ENCODE measurements at places on chromosomes 3 and 15.
A peak's percentile ranks its signal among the peaks of the same experiment; 100 is the strongest.

DNA sequence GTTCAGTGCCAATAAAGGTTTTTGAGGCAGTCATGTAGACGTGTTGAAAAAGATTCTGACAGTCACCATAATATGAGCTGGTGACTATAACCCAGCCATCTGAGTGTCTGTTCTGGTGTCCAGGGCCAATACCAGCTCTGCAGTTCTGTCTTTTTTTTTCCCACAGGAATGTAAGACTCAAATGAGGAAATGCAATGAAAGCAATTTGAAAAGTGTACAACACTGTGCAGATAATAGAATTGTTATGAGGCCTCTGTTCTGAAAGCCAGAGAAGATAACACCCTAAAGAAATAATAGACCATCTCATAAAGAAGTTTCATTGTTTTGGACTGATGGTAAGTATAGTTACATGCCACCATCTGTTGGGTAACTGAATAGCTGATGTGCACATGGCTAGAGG is 57.1 kb downstream of the CLDN1 start:
- DNase-seq, result no peak

GRCh38 chr15:25783607-25784540 is 79.3 kb downstream of the ATP10A start:
- peak; percentile 9 for DNase-seq

GRCh38 chr3:193677734-193678133 is 84.7 kb downstream of the OPA1 start:
- DNase-seq, result no peak

DNA sequence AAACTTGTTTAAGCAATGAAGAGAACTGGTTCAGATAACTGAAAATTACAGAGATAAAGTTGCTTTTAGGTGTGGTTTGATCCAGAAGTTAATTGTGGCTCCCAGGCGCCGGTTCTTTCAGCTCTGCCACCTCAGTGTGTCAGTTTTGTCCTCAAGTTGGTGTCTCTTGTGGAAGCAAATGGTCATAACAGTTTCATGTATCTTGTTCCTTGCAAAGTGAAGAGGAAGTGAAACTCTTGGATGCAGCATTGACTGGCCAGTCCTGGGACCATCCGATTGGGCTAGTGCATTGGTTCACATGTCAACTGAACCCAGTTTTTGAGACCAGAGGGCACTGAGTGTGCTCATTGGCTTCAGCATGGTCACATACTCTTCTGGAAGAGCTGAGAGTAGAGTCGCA is 181.4 kb upstream of the GRM7 start:
- no peak for DNase-seq

DNA sequence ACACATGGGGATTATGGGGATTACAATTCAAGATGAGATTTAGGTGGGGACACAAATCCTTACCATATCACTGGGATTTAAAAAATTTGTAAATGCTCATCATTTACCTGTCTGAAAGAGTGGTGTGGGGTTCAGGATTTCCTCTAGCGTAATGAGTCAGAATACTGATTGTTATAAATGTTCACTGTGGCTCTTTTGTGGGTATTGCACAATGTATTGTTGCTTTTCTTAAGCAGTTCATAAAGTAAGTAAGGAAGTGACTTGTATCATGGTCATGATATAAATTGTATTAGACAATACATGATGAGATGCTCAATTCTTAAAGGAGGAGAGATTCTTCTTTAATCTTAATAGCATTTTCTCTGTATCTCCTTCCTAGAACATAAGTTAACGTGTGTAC is 262.1 kb downstream of the CNTN4 start:
- no peak for DNase-seq
